SW480 (cell line): ENCODE measurements at places on chromosomes 4 and X.

DNA sequence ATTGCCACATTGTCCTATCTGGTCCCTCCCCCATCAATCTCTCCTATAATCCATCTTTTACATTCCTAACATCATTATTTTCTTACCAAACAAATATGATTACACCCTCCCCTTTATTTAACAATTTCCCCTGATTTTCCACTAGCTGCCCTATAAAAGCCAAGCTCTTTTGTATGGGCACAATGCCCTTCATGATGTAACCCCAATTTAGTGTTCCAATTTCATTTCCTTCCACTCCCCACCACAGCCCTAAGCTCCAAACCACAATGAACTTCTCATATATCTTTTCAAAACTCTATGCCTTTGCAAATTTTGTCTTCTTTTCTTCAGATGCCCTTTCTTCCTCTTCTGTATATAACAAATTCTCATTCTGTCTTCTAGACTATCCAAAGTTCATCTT lies 39.5 kb upstream of the PTPN13 start:
- DNase-seq, result no peak

- no peak for DNase-seq
Observed at GRCh38 chrX:1874899-1875298, 260.0 kb downstream of the ASMT start.

GRCh38 chr4:106986486-106986885 lies 49.6 kb downstream of the DKK2 start:
- DNase-seq, result no peak

- DNase-seq, result no peak
Observed at GRCh38 chr4:114021451-114021850, 42.0 kb upstream of the ARSJ start.

DNA sequence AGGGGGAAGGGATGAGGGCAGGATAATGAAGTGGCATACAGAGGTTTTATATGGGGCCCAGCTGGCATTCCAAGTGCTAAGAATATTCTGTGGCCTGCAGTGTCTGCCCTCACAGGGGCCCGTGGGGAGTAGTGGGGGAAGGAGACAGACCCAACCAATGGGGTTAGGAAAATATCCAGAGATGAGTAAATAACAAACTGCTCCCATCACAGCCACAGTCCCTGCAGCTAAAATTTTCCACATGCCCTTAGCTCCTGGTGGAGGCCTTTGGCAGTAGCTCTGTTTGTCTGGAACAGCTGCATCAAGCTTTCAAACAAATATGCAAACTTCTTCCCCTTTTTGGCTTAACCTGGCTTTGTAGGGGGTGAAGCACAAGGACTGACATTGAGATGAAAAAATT lies 3.1 kb downstream of the SRPX2 start:
- DNase-seq, result no peak

DNA sequence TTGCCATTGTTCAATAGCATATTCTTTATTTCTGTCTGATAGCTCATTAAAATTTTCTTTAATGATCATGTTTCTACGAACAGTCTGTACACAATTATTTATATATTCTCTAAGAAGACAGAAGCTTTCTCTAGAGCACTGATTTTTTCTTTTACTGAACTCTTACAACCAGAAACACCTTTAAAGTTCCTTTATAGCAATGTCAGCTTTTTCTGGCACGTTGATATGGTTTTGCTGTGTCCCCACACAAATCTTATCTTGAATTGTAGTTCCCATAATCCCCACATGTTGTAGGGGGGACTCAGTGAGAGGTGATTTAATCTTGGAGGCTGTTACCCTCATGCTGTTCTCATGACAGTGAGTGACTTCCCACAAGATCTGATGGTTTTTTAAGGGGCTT lies 299.4 kb downstream of the PPARGC1A start:
- DNase-seq, result no peak

- DNase-seq, result no peak
Observed at GRCh38 chr4:6956087-6956433, 46.4 kb downstream of the TBC1D14 start.

DNA sequence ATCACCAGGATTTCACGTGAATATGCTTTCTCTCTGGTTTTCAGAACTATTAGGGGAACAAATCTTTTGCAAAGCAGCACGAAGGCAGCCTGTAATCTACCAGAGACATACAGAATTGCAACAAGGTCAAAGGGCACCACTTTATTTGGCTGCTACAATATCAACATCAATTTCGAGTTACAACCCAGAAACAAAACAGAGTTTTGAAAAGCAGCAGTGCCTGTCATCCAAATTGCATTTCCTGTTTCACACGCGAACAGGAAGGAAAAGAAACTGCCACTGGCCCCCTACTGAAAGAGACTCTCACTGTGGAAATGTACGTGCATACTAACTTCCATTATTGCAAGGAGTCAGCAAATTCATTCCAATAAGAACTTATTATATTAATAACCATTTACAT lies 17.1 kb upstream of the C1QTNF7 start:
- no peak for DNase-seq
